PC-9 (cell line): ENCODE measurements at places on chromosomes 7 and 10. TPM values are rescaled to one million over a fixed set of nuclear protein-coding genes. Genes with fewer than 3 reads are reported as not detected.

DNA sequence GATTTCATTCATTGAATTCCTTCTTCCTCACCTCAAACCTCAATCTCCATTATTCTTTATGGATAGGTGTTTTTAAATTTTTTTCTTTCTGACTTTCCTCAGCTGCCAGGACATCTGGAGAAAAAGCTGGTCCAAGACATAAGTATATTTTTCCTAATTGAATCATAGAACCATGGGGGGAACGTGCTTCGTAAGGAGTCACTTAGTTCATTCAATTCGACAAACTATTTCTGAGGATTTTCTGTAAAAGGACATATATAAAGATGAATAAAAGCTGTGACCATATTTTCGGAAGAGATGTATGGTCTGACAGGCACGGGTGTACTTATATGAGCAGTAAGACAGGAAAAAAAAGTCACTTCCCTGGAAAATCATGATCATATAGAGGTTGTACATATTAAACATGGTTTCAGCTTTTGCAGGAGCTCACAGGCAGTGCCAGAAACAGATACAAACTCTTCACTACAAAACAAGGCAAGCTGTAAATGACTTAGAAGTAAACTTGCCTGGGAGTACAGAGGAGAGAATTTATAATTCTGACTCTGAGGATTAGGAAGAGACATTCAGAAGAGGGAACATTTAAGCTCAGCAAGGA lies 88.2 kb upstream of the EGR2 start:
- no peak for DNase-seq

DNA sequence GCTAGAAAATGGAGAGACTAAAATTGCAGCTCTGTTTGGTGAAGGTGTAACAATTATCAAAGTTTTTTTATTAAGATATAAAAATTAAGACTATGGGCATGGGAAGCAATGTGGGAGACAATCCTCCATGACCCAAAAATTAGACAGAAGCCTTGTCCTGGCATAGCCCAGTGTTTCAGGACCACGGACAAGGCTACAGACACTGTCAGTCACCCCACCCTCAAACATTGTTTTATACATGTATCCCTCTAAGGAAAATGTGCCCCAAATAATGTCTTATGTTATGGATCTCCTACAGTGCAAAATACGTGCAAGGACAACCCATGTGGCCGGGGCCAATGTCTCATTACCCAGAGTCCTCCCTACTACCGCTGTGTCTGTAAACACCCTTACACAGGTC lies 24.0 kb downstream of the HABP2 start:
- DNase-seq: no peak

DNA sequence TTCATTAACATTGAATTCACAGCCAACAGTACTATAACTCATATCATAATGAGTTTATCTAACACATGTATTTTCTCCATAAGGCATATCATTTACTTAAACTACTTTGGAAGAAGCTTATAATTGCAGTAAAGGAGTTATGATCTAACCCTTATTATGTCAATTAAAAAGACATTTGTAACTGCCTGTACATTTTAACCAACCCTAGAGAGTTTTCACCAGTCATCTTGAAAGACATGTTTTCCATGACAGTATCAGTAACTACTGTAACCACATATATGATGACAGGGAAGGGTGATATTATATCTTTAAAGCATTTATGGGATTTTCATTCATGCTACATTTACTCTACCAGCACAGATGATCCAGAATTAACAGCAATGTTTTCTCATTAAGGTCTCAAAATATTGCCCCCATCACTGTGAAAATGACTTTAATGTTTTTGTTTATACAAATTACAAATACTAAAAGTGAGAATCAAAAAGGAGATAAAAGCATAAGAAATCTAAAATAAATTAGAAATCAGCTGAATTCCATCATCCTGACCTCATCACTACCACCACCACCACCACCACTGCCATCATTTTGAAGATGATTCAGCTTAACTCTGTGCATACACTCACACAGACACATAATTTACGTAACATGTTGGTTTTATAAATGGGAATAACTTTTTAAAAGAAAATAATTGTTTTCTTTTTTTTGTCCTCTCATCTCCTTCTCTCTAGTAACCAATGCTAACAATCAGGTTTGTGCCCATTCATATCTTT lies 53.6 kb downstream of the MKLN1 start:
- no peak for DNase-seq

DNA sequence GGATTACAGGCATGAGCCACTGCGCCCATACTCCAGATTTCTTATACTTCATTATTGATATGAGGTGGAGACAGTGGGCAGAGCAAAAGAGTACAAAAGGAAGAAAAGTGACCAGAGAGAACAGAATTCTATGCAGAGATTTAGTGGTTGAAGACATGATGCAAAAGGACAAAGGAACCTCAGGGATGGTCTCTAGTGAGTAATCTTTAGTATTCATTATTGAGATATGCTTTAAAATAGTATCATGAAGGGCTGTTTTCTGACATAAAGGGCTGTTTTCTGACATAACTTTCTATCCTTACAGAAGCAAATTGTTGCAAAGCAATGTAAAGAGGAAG lies 81.2 kb upstream of the OIT3 start:
- no peak for DNase-seq

The NUDT13 gene
- total RNA-seq: 5.2 TPM in 2 replicates

DNA sequence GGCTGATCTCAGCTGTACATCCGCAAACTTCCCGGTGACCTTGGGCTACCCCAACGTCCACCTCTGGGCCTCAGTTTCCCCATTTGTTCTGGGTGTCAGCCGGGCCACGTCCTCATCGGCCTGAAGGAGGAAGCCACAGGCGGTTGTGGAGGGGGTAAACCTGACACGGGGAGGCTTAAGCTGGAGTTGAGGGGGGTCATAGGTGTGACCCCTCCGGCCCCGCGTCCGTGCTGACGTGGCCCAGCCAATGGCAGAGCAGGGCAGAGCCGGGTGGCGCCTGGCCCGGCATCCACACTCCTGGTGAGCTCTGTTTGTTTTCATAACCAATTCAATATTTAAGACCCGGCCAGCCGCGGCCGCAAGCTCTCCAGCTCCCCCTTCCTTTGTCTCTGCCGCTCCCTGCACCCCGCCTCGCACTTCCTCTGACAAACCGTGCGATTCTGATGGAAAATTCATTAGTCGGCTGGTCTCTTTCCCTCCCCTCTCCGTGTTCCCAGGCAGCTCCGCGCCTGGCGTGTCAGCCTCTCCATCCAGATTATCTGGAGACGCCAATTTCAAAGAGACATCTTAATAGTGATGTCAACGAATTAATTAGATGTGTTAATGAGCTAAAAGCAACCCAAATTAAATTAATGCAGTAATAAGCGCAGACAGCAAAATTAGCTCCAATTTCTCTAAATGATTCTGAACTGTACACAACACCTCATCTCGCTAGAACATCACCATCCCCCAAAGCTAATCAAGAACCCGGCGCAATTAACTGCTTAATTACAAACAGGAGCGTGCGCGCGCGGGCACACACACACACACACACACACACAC lies 55.4 kb downstream of the MICALL2 start:
- DNase-seq: no peak

GRCh38 chr10:32972460-32972859 lies 14.4 kb upstream of the ITGB1 start:
- DNase-seq: no peak

DNA sequence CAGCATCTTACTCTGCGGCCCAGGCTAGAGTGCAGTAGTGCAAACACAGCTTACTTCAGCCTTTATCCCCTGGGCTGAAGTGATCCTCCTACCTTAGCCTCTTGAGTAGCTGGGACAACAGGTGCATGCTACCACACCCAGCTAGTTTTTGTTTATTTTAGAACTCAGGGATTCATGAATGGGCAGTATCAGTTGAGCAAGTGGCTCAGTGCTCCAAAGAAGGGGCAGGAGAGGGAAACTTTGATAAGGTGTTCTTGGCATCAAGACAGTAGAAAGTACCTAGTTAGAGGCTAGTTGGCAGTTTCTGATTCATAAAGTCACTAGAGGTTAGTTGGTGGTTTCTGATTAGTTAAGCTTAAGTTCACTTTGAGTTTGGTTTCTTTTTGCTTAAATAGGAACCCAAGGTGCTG lies 18.4 kb downstream of the TRIM24 start:
- peak; percentile 78 for DNase-seq

DNA sequence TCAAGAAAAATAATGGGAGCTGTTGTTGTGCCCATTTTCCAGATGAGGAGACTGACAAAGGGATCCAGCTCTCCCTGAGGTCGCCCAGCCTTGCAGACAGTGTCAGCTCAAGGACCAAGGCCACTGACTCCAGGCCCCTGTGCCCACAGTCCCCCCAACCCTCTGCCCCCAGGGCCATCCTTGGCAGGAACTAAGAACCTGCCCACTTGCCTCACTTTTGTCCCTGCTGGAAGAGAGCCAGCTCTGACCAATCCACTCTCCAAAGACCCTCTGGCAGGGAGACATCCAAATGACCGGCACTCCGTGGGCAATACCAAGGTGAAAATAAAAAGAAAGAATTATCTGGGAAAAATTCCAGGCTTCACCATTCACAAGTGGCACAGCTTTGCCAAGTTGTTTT lies 101.3 kb downstream of the TCERG1L start:
- no peak for DNase-seq

The OPN1SW gene
- not detected in 2 replicates for total RNA-seq

- DNase-seq: no peak
Observed at GRCh38 chr10:103502849-103503660, 9.6 kb downstream of the NEURL1 start.

GRCh38 chr10:27368706-27369105 lies 128.1 kb upstream of the ACBD5 start:
- no peak for DNase-seq

DNA sequence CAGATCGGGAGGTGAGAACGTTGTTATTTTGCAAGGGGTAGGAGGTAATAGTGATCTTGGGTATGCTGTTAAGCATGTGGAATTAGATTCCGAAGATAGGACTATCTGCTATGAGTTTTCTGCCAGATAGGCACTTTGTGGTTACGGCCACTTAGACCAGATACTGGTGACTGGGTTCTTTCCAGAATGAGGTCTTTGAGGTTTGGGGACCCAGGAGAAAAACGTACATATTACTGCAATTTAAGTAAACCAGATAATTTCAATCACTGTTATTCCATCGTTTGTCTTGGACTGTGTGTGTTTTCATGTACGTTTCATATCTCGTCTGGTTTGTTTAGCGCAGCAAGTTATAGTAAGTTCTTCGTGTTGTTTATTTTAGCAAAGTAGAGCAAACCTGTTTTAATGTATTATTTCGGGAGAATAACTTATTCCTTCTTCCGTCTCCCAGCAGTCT lies 312 bp downstream of the ARL4A start:
- no peak for DNase-seq

The ELN gene
- total RNA-seq: 0.11 TPM in 1 of 2 replicates, not detected in the other

DNA sequence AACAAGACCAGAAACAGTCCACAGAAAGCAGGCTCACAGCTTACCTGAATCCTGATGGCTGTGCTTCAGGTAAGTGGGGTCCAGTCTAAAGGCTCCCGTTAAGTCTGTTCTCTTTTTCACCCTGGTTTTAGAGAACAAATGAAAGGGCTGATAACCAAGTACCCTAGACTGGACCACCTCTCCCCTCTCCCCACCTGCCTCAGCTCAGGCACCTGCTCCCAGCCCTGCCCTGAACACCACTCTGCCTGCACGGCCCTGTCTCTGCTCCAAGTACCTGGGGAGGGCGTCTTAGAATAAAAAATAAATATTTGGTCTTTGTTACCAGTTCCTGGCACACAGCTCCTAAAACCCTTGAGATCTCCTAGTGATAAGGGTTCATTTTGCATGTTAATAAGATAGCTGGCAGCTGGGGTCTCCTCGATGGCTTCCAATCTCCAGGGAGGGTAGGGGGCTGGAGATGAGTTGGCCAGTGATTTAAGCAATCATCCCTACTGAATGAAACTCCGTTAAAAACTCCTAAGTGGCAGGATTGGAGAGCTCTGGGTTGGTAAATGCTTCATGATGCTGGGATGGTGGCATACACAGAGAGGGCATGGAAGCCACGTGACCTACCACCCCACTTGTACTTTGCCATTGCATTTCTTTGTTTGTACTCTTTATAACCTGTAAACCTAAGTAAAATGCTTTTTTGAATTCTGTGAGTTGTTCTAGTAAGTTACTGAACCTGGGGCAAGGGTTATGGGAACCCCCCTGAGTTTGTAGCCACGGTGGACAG lies 29.8 kb upstream of the FIGNL1 start:
- no peak for DNase-seq

The FAM13C gene
- not detected in 2 replicates for total RNA-seq

The PCGF5 gene
- 20.4 and 27.7 TPM in 2 replicates for total RNA-seq

DNA sequence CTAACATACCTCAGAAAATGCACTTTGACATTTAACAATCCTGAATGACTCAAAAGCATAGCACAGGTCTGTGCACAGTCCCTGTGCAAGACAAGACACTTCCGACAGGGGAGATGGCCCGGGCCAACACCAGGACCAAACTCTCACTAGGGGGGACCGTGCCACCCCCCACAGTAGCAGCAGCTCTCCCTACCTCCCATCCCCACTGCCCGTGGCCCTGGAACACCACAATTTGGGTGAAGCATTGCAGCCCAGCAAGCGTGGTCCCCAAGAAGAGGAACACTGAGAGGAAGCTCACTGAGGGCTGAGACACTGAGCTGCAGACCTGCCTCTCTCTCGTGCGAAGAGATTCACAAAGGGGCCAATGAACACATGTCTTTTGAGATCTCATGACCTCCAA lies 26.0 kb downstream of the PTPRN2 start:
- no peak for DNase-seq

The MNX1 gene
- total RNA-seq: 0.28 and 0.33 TPM in 2 replicates

DNA sequence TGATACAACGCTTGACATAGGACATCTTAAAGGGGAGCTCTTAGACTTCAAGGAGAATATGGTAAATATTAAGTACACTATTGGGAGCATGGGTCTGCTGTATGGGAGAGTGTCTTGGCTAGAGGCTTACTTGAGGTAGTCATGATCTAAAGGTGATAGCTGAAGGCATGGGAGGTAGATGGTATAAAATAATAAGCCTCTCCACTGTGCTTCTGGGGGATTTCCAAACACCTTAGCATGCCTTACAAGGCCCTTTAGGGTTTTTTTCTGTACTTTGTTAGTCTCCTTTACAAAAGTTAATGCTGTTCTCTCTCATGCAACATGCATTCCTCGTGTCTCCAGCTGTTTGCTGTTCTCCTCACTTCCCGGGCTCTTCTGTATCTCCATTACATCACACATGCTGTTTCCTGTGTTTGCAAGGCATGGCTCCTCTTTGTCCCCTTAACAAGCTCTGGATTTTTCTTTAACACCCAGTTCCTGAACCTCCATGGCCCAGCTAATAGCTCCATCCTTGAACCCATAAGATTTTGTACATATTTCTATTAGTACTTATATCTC lies 449.7 kb downstream of the AUTS2 start:
- DNase-seq: no peak

The FAM237B gene
- total RNA-seq: not detected in 2 replicates

- no peak for DNase-seq
Observed at GRCh38 chr7:70313271-70313670, 715.0 kb downstream of the AUTS2 start.

GRCh38 chr10:13754277-13754676 lies 167.5 kb downstream of the PRPF18 start:
- no peak for DNase-seq

GRCh38 chr10:109773288-109774120 lies 149.8 kb downstream of the XPNPEP1 start:
- no peak for DNase-seq

GRCh38 chr7:152485826-152486225 lies 50.0 kb upstream of the KMT2C start:
- DNase-seq: no peak

- no peak for DNase-seq
Observed at GRCh38 chr10:121577568-121577967, 20.7 kb downstream of the FGFR2 start.
